Esophagus squamous epithelium (tissue), 5 donors: ENCODE measurements at places on chromosomes 12 and 14.

DNA sequence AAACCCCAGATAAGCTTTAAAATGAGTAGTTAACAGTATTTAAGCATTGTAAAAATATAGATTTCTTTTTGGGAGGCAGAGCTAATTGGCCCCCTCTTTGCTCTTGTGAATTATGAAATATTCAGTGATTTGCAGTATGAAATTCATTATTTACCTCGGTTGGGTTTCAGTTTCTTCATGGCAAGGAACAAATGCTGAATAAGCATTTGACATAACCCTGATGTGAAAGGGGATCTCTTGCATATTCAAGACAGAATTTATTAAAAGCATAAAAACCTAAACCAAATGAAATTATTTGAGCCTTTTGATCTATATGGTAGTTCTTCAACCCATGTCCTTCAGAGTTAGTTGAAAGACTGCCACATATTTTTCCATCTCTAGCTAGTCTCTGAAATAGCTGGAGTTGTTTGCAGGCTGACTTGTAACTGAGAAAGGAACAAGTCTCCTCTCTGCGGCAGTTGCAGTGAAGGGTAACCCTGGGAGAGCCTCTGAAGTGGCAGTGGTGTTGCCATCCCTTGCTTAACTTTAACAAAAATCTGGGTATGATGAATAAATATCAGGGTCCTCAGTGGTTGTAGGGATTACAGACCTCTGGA lies 690 bp downstream of the AKAP6 start:
- no peak for DNase-seq

DNA sequence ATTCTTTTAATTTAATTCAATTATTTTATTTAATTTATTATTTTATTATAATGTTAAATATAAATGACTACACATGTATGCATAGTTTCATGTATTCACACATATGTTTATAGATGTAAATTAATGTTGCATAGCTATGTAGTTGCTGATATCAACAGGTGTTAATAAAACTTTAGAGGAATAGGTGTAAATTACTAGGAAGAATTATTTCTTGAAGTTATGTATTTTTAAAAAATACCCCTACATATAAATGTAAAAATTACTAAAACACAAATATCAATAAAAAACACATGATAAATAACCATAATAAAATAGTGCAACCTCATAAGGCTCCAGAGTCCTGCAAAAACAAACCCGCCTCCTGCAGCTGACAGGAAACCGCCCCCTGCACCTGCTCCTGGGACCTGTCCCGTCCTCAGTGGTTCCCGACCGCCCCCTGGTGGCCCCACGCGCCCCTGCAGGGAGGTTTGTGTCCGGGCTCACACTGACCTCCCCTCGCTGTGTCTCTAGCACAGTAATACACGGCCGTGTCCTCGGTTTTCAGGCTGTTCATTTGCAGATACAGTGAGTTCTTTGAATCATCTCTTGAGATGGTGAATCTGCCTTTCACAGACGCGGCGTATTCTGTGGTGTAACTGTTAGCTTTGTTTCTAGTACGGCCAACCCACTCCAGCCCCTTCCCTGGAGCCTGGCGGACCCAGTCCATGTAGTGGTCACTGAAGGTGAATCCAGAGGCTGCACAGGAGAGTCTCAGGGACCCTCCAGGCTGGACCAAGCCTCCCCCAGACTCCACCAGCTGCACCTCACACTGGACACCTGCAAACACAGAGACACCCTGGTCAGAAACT lies 1264.0 kb downstream of the TMEM121 start:
- no peak for DNase-seq

- DNase-seq, result no peak
Measured at GRCh38 chr14:85978582-85979250, 448.8 kb downstream of the FLRT2 start.

- DNase-seq, result no peak
Measured at GRCh38 chr12:29863665-29864064, 79.9 kb upstream of the TMTC1 start.

DNA sequence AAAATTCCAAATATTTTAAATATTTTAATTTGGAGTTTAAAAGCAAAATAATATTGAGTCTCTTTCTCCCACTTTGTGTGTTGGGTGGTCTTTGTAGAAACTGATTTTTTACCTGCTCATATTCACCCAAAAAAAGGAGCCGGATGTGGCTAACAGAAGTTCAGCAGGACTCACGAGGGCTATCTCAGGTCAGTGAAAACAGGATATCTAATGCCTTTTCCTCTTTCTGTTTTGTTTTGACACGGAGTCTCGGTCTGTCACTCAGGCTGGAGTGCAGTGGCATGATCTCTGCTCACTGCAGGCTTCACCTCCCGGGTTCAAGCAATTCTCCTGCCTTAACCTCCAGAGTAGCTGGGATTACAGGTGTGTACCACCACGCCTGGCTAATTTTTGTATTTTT lies 30.8 kb downstream of the COA8 start:
- no peak for DNase-seq

DNA sequence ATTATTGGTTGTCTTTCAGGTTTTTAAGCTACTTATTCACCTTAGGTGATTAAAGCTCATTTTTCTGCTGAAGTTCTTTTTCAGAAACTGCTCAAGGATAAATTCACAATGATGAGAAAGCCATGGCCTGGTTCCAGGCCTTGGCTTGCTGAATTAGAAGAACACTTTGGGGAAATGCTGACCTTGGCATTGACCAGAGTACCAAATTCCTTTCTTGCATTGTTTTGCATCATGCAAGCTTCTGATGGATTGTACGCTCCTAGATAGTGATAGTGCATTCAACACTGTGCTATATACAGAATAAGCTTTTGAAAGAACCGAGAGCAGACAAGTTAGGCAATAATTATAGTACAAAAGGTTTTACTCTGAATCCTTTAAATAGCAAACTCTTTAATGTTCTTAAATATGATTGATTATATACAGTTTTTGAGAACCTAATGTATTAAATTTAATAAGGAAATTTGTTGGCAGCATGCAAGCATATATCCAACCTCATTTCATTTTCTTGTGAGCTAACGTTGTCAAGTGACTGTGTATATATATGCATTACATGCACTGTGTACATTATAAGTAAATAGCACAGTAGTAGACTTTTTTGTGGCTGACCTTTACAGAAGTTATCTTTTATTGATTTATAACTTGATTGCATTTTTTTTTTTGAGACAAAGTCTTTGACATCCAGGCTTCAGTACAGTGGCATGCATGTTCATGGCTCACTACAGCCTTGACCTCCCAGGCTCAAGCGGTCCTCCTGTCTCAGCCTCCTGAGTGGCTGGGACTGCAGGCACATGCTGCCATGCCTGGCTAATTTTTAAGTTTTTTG lies 99.2 kb downstream of the DIP2B start:
- no peak for DNase-seq

- no peak for DNase-seq
Measured at GRCh38 chr12:2288001-2288400, 235.2 kb downstream of the CACNA1C start.
